ENCODE measurements at places on chromosomes 2 and 18.

- no peak for DNase-seq
Measured at GRCh38 chr18:45733535-45733934, 9.6 kb downstream of the SLC14A1 start.

DNA sequence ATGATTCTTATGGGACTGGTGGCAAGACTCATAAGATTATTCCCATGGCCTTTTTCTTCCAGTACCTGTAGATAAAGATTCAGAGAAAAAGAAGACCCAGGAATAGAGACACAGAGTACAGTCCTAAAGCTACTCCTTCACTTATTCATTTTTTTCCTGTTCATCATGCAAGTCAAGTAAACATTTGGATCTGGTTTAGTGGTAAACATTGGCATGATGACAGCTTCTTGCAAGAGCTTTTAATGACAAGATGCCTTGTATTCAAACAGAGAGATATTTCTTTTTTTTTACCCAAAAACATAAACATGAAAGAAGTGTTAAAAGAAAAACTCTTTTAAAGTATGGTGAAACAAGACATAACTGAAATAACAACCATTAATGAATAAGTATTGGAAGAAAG is 20.2 kb downstream of the CXCR2 start:
- DNase-seq, result no peak

GRCh38 chr2:204900910-204901309 is 355.6 kb downstream of the PARD3B start:
- no peak for DNase-seq

- no peak for DNase-seq
Measured at GRCh38 chr2:188663301-188663700, 310.9 kb upstream of the COL3A1 start.

DNA sequence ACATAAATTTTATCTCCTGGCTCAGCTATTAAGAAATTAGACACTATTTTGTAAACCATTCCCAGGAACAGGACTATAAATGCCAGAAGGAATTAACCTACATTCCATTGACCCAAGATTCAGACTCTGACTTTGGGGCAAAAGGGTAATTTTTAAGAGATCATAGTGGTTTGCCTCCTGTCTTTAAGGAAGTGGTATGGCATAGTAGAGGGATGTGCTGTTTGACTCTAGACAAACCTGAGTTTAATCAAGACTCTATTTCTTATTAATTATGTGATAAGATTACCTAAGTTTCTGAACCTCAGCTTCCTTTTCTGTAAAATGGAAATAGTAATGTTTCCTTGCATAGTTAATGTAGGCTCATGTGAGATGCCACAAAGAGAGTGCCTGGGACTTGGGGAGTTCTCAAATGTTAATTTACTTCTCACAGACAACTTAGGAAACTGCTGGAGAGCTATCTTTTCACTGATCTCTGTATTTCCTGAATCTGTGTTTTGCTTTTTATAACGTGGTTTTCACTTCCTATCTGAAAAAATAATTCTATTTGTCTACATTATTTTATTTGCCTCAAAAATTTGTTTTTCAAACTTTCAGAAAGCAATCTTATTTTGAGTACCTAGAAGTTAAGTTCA is 11.9 kb upstream of the SLC40A1 start:
- no peak for DNase-seq
